ENCODE measurements at places on chromosomes 2 and 18.
A peak's percentile ranks its signal among the peaks of the same experiment; 100 is the strongest.

- no peak for DNase-seq
Measured at GRCh38 chr2:121273116-121273515, 11.9 kb downstream of the TFCP2L1 start.

- no peak for DNase-seq
Measured at GRCh38 chr2:168338292-168338691, 90.9 kb upstream of the STK39 start.

DNA sequence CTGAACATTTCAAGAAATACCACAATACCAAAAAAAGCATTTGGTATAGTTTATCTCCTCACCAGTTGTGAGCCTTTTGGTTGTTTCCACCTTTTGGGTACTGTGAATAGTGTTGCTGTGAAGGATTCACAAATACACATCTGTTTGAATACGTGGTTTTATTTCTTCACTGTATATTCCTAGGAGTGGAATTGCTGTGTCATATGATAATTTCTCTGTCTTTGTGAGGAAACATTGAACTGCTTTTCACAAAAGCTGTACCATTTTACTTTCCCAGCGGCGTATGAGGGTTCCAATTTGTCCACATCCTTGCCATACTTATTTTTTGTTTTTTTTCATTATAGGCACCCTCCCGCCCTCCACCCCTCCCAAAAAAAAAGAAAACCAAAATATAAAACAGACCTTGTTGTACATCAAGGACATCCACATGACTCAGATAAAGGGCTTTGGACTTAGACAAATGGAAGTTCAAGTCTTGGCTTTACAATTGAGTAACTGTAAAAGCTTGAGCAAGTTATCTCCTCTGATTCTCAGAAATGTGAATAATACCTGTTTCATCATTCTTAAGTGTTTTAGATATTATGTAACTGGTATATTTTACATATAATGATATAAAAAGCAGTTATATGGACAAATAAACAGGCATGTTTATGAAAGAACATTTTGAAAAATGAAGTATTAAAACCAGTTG is 19.0 kb downstream of the UBE2E3 start:
- DNase-seq = no peak

DNA sequence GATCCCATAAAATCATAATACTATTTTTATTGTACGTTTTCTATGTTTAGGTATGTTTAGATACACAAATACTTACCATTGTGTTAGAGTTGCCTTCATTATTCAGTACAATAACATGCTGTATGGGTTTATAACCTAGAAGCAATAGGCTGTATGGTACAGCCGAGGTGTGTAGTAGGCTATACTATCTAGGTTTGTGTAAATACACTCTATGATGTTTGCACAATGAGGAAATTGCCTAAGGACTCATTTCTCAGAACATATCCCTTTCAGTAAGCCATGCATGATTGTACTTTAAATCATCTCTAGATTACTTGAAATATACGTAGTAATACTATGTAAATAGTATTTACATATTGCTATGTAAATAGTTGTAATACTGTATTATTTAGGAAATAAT is 156.7 kb downstream of the CDCA7 start:
- no peak for DNase-seq

DNA sequence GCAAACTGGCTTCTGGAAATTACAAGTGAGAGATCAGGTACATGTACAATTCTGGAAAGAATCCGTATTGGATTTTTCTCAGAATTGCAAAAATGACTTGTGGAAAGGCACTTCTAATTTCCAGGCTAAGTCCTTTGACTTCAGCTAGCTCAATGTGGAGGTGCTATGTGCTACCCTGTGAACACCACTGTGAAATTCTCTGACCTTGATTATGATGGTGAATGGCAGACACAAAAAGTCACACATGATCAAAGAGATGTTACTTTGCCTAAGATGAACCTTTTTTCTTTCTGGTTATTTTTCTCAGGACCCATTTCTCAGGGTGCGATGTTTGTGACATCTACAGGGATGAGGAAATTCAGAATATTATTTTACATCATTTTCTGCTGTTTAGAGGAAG is 856.6 kb upstream of the VRK2 start:
- DNase-seq = no peak

GRCh38 chr2:168490015-168490874 is 34.2 kb downstream of the CERS6 start:
- no peak for DNase-seq

DNA sequence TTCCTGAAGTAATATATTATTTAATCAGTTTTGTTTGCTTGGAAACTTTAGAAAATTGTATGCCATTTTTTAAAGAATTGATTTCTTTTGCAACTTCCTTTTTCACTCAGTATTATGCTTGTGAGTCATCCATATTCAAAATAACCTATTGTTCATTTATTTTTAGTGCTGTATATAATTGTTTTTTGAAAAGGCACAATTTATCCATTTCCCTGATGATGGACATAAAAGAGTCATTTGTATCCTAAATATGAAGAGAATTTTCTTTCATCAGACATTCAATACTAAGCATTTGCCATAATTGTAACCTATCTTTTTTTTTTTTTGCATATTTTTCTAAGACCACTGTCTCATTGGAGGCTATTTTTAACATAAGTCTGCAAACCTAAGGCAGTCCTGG is 134.1 kb upstream of the SERPINE2 start:
- no peak for DNase-seq

DNA sequence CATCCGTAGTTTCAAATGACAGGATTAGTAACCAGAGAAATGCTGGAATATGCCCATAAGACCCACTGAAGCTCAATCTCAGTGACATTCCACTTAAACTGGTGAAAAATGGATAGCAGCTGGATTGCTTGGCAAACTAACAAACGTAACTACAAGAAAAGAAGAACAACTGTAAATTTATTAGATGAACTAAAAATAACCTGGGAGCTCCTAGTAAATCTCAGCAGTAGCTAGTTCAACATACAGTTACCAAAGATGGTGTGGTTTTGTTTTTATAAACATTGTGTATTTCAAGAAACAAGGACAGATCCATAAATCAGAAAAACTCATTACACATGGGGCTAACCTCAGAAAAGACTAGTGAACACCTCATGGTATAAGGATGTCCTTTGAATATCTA is 531.9 kb downstream of the XIRP2 start:
- DNase-seq = no peak

DNA sequence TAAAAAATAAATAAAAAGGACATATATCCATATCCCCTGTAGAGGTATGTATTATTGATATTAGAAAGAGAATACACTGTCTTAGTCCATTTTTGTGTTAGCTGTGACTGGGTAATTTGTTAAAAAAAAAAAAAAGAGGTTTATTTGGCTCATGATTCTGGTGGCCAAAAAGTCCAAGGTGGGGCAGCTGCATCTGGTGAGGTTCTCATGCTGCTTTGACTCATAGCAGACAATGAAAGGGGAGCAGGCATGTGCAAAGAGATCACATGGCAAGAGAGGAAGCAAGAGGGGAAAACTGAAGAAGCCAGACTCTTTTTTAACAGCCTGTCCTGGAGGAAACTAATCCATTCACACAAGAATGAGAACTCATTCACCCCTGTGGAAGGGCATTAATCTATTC is 101.6 kb upstream of the MAP4K3 start:
- DNase-seq = no peak

GRCh38 chr2:157747695-157748370 is 119.2 kb upstream of the ACVR1C start:
- DNase-seq = no peak

- peak; percentile 51 for DNase-seq
Measured at GRCh38 chr2:177758591-177759371, 313.8 kb downstream of the PDE11A start.

DNA sequence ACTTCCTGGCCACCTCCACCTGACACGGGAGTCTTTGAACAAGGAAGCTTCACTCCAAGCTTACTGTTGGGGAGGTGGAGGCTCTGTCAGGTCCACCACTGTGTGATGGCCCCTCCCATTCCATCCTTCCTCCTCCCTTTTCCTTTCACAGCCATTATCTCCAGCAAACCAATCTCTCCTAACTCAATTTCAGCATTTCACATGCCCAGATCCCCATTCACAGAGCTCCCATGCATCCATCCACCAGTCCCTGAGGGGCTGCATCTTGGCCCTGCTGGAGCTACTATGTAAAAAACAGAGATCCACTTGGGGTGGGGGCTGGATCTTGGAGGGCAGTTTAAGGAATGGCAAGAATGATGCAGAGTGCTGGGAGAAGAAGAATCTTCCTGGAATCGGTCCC is 129.0 kb upstream of the COPS8 start:
- no peak for DNase-seq

GRCh38 chr18:3279201-3280185 is 17.6 kb downstream of the MYL12B start:
- no peak for DNase-seq

GRCh38 chr2:12587729-12588522 is 128.8 kb upstream of the TRIB2 start:
- DNase-seq = no peak

Measured in head of caudate nucleus (tissue), 42 donors.